ENCODE measurements at places on chromosomes 6 and 20. TPM values are rescaled to one million over a fixed set of nuclear protein-coding genes. Genes with fewer than 3 reads are reported as not detected.

GRCh38 chr6:40319124-40319523 is 268.0 kb downstream of the LRFN2 start:
- no peak for DNase-seq

- DNase-seq: no peak
Observed at GRCh38 chr6:97215157-97215769, 67.8 kb downstream of the MMS22L start.

The GJA10 gene
- total RNA-seq: not detected

DNA sequence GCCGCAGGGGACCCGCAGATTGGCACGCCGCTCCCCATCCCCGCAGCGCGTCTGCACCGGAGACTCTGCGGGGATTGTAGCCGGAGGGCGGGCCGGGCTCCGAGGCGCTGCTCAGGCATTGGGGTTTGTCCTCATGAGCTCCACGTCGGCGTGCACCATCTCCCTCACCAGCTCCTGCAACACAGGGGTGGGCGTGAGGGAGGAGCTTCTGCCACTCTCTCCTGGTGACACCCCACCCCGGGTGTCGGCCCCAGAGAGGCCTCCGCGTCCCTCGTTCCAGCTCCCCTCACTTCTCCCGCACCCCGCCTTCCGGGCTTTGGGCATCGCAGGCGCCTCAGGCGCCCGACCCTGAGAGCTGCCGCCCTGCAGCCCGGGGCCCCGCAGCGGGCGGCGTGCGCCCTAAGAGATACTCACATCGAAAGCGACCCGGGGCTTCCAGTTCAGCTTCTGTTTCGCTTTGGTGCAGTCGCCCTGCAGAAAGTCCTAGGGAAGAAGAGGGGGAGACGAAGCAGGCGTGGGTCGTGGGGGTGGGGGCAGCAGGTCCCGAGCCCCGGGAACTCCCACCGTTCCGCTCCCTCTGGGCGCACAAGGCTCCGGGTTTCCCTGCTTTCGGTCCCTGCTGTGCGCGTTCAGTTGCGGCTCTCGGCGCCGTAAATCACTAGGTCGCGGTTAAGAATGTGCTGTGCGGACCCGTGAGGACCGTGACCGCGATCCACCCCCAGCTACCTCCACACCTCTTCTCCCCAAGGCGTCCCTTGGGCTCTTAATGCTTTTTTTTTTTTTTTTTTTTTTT is 14.5 kb downstream of the FOXC1 start:
- DNase-seq: no peak

The COL21A1 gene
- total RNA-seq: not detected

GRCh38 chr6:149433881-149434280 is 33.8 kb downstream of the SUMO4 start:
- DNase-seq: no peak

DNA sequence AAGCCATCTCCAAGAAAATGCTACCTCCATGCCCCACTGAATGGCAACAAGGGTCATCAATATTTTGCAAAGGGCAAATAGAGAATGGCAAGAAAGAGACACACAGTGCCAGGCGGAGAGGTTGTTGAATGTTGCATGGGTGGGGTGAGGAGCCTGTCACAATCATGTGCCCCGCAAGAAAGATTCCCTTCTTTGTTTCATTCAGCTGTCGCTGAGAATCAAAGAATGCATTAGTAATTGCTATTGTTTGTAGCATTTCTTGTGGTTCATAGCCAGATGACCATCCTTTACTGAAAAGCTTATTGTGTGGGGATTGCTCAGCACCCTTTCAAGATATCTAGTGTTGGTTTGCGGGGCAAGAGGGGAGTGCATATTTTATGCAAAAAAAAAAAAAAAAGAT is 166.5 kb upstream of the QKI start:
- DNase-seq: no peak

The CCN5 gene
- not detected for total RNA-seq

The DOK5 gene
- total RNA-seq: not detected

The SUPT3H gene
- 17.6 TPM for total RNA-seq

GRCh38 chr6:143215771-143216170 is 155.1 kb downstream of the AIG1 start:
- DNase-seq: no peak

- DNase-seq: no peak
Observed at GRCh38 chr6:17585766-17586490, 14.2 kb upstream of the FAM8A1 start.

The HDGFL1 gene
- not detected for total RNA-seq

The ENPP4 gene
- 4.6 TPM for total RNA-seq

DNA sequence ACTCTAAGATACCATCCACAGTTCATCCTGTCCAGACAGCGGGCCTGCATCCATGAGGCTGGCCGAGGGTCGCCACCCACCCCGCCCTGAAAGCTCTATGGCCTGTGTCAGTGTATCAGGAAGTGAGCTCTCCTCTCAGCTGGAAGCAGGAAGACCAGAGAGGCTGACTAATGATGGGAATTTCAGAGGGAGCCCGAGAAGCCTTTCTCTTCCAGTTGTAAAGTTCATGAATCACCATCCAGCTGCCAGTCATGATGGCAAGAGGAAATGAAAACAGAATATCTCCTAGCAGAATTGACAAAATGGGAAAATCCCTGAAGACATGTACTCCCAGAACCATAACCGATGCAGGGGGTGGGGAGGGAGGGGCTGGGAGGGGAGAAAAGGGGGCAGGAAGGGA is 109.6 kb upstream of the RPS6KA2 start:
- no peak for DNase-seq

GRCh38 chr6:28648878-28649375 is 123.2 kb downstream of the GPX5 start:
- no peak for DNase-seq

The PEX3 gene
- 8.2 TPM for total RNA-seq

The FAM83C gene
- total RNA-seq: not detected

- DNase-seq: no peak
Observed at GRCh38 chr20:15925376-15925775, 647.9 kb downstream of the KIF16B start.

DNA sequence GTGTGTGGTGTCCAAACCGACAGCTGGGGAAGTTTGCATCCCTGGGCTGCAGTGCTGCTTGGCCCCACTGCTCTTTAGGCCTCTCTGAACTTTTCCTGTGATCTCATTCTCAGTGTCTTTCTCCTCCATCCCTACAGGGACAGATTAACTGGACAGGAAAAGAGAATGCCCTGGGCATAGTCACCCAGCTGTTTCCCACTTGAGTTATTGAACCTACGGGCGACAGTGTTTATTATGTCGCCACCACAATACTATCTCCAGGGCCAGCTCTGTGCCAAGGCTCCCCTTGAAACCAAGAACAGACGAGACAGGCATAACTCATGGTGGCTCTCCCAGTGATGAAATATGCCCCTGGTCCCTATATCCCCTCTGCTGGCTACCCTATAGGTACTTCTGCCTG is 147.8 kb upstream of the EPHA7 start:
- DNase-seq: no peak

GRCh38 chr20:11920083-11920482 is 2.4 kb downstream of the BTBD3 start:
- DNase-seq: no peak

DNA sequence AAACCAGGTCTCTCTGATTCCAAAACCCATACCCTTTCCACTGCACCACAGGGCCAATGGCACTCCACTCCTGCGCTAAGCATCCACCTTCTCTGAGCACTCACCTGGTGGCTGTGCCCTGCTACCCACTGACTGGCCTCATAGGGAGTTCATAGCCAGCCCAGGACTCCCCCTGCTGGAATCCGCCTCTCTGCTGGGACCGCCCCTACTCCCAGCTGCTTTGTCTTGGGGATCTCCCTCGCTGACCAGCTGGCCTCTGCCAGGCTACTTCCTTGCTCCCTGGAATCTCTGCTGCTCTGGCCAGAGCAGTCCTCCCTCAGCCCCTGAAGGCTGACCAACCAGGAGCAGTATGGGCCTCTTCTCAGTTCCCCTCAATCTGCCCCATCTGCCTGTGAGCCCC is 129.7 kb downstream of the FAXC start:
- no peak for DNase-seq

Data from T-helper 17 cell (primary cell).